ENCODE measurements at places on chromosomes 4 and X.

- DNase-seq, result no peak
Observed at GRCh38 chr4:583820-584219, 7.7 kb upstream of the TMEM271 start.

GRCh38 chr4:35229021-35229420 is 1015.3 kb downstream of the ARAP2 start:
- DNase-seq, result no peak

- no peak for DNase-seq
Observed at GRCh38 chrX:86981326-86981879, 536.2 kb upstream of the KLHL4 start.

DNA sequence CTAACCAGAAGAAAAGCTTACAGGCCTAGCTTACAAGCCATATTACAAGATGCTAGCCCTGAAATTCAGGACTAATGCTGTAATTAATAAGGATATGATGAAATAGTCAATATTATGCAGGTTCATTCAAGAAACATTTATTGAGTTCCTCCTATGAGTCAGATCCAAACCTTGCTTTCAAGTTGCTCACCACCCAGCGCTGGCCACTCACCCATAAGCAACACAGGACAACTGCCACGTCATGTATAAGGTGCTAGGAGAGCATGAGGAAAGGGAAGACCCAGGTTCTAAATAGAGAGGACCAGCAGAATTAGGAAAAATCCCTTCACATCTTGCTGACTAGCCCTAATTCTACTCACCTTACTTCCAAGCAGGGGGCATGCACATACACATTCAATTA is 23.3 kb downstream of the MAML3 start:
- no peak for DNase-seq

DNA sequence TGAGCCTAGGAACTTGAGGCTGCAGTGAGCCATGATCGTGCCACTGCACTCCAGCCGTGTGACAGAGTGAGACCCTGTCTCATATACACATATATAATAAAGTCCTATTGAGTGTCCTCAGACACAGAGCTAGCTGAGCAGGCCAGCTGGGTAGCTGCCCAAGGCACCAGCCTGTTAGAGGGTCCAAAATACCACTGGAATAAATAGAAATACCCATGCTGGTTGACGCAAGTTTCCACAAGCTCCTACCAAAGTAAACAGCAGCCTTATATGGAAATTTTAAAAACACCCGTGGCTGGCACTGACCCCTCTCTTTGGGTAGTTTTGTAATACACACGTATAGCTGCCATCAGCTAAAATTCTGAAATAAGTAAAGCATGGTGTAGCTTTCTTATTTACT is 348.6 kb downstream of the BCOR start:
- DNase-seq, result no peak

DNA sequence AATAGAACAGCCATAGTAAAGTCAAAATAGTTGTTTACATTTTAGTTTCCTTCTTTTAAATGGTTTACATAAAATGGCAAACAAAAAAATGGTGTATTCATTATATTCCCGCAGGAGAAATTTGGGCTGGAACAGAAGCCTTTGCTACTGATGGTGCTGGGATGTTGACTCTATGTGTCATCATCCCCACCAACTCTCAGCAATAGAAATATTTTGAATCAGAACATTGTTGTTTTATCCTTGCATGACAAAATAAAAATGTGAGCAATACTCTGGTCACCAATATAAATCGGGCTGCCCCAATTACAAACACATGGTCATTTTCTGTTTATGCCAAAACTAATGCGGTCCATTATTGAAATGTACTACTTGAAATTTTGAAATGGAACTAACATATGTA is 1131.6 kb upstream of the PCDH7 start:
- DNase-seq, result no peak

DNA sequence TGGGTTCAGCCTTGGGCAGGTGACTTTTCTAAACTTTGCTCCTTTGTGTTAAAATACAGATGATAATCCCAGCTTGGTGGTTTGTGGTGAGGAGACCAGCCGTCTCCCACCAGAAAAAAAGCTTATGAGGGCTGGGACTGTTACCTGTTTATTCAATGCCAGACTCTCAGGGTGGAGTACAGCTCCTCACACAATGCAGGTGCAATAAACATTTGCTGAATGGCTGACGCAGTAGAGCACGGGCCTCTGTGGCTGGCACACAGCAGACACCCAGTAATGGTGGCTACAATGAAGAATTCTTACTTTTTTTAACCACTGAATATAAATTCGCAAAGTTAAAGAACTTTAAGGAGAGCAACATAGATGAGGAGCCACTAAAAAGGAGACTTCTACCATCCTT is 30.2 kb downstream of the BEND4 start:
- DNase-seq, result no peak

- DNase-seq, result no peak
Observed at GRCh38 chr4:157128395-157128794, 52.4 kb downstream of the GLRB start.

- DNase-seq, result no peak
Observed at GRCh38 chr4:96809563-96809962, 969.7 kb downstream of the PDHA2 start.

- no peak for DNase-seq
Observed at GRCh38 chr4:176566769-176567168, 226.0 kb downstream of the VEGFC start.

GRCh38 chrX:10206317-10206716 is 49.5 kb downstream of the CLCN4 start:
- no peak for DNase-seq

GRCh38 chrX:106999002-106999975 is 723 bp downstream of the MORC4 start:
- DNase-seq, result peak; percentile 64

GRCh38 chr4:22202975-22203710 is 254.6 kb upstream of the KCNIP4 start:
- DNase-seq, result no peak

DNA sequence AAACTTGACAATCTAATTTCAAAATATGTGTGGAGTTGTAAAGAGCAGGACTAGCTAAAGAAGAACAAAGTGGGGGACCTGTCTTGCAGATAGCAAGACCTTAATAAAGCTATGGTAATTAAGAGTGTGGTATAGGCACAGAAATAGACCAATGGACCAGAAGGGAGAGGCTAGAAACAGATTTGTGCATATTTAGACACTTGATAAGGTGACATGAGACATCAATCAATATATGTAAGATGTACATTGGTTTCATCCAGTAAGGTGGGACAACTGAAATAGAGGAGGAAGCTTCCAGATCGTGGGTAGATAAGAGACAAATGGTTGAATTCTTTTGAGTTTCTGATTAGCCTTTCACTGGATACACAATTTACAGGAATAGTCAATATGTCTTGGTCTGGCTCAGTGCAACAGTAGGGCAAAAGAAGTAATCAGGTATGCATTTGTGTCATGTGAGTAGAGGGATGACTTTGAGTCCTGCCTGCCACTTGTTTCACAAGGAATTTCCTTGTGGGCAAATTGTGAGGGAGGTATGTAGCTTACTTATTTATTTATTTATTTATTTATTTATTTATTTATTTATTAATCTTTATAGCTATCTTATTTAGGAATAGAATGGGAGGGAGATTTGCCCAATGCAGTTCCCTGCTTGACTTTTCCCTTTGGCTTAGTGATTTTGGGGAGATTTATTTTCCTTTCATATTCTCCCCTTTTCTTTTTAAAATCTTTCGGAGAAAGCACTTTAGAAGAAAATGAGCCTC is 7.2 kb upstream of the MPP1 start:
- DNase-seq, result no peak

DNA sequence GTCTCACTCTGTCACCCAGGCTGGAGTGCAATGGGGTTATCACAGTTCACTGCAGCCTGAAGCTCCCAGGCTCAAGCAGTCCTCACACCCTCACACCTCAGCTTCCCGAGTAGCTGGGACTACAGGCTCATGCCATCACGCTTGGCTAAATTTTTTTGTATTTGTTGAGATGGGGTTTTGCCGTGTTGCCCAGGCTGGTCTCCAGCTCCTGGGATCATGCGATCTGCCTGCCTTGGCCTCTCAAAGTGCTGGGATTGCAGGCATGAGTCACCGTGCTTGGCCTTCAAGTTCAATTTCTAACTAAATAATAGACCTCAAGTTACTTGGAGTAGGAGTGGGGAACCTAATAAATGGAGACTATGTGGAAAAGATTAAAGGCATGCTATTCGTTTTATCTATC is 48.9 kb downstream of the MND1 start:
- DNase-seq, result no peak

DNA sequence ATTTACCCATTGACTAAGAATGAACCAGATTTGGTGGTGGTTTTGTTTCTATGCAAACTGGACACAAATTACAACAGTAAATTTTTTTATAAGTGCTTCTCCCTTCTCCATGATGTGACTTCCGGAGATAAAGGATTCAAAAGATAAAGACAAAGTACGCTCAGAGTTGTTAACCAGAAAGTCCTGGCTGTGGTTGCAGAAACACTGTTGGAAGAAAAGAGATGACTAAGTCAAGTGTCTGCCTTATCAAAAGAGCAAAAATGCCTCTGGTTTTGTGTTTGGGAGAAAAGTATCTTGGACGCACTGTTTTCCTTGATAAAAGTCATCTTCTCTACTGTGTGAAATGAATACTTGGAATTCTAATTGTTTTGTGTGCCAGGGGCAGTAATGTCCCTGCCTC is 213.4 kb downstream of the GC start:
- DNase-seq, result no peak

DNA sequence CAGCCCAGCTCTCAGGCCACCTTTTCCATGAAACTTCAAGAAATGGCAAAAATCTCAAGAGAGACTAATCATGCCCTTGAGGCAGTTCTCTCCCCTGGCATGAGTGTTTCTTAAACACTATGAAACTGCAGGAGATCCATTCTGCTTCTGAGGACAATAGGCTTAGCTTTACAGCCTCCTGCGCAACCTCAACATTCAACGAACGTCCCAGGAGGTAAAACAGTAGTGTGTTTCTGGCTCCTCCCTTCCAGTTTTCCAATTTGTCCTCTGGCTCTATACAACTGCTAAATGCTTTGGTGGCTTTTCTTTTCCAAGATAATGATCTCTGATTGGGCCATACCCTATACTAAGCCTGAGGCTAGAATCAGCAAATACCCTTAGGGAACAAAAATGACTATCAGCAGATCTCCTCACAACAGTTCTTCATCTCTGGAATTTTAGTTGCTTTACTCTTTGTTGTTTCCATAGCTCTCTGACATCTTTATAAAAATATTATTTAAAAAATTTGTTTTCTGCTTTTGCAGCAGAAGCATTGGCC is 87.0 kb upstream of the FAT1 start:
- DNase-seq, result no peak

DNA sequence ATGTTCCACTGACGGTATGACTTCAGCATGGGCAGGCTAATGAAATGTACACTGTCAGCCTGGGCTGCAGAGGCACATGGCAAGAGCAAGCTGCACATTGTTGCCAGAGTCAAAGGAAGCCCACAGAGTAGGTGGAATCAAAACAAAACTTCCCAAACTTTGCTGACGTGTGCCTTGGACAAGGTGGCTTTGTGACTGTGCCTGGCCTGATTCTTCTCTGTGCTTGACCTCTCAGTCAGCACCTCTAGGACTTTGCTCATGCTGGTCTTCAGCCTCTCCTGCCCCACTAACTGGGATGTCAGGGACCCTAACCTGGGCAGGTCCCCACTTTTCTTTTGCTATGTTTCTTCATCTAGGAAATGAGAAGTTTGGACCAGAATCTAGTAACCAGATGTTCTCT is 40.5 kb upstream of the KIAA1210 start:
- DNase-seq, result no peak

GRCh38 chr4:158122501-158122900 is 50.3 kb downstream of the GASK1B start:
- DNase-seq, result no peak

GRCh38 chrX:27680726-27681125 is 90.6 kb downstream of the DCAF8L2 start:
- no peak for DNase-seq

GRCh38 chr4:97587912-97588311 is 555.4 kb downstream of the STPG2 start:
- DNase-seq, result no peak

DNA sequence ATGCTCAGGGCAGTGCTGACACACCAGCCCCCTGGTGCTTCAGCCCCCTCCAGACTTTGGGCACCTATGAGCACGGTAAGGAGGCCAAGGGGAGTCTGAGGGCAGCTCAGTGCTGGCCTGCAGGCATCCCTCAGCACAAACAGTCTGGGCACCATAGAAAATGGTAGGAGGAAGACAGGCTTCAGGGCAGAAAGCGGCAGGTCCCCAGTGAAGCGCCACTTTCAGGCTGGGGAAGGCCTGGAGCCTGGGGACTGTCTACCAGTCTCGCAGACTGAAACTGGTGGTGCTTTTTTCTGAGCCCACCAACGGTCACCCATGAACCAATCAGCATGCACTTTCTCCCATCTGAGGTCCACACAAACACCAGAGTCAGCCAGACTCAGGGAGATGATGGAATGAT is 1074.7 kb downstream of the PCDH18 start:
- DNase-seq, result no peak

DNA sequence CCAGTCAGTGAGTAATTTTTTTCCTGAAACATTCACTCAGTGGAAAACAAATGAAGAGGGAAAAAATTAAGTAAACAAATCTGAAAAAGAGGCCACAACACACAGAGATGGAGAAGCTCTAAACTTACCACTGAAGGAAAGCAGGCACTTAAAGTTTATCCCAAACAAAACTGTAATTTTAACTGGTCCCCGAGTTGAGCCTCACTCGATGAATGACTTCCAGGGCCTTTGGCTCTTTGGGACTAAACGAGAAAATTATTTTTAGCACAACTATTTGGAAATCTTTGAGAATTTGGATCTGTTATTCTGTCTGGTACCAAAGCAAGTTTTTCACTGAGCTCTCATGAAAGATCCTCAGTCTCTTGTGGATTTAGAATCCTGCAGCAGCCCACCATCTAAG is at the start of gene C1QTNF7:
Gene C1QTNF7, plus strand, starts transcription at position 333 of the 400 bp plus-strand sequence. CDS start 7,711 bp downstream, outside the sequence.
- DNase-seq, result no peak

- no peak for DNase-seq
Observed at GRCh38 chr4:3251691-3252479, 2.9 kb downstream of the MSANTD1 start.

DNA sequence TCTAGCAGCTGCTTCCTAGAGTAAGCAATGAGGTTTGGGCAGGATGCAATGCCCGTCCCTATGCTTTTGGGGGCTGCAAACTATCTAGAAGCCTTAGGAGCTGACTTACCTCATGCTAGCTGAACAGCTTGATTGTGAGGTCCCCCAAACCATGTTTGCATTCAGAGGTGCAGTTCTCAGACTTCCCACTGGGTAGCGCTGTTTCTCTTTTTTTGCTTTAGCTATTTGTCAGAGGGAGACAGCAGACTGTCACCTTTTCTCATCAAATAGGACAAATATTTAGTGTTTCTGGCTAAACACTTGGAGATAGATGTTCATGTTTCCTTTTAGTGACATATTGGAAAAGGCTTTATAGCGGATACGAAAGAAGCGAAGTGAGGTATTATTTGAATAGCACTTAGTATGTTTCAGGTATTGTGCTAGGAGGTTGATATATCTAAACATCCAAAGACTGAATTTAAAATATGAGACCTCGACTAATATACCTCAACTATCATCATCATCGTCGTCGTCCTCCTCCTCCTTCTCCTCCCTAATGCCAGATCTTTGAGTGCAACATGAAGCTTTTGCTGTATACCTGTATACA is 18.7 kb upstream of the TMEM192 start:
- peak; percentile 92 for DNase-seq

- DNase-seq, result no peak
Observed at GRCh38 chr4:182906786-182907185, 10.4 kb downstream of the DCTD start.

Measured in activated CD8-positive, alpha-beta memory T cell treated with anti-CD3 and anti-CD28 coated beads for 24 hours (primary cell).